ENCODE measurements at places on chromosomes 13 and 19. TPM values are rescaled to one million over a fixed set of nuclear protein-coding genes. Genes with fewer than 3 reads are reported as not detected.
A peak's percentile ranks its signal among the peaks of the same experiment; 100 is the strongest.

- DNase-seq = no peak
Observed at GRCh38 chr19:10742476-10742875, 24.6 kb downstream of the DNM2 start.

GRCh38 chr19:1243768-1244692 is 2.5 kb downstream of the ATP5F1D start:
- peak; percentile 76 for DNase-seq

FUT1 gene
- not detected for total RNA-seq

- no peak for DNase-seq
Observed at GRCh38 chr13:110648848-110649421, 33.6 kb downstream of the NAXD start.

DNA sequence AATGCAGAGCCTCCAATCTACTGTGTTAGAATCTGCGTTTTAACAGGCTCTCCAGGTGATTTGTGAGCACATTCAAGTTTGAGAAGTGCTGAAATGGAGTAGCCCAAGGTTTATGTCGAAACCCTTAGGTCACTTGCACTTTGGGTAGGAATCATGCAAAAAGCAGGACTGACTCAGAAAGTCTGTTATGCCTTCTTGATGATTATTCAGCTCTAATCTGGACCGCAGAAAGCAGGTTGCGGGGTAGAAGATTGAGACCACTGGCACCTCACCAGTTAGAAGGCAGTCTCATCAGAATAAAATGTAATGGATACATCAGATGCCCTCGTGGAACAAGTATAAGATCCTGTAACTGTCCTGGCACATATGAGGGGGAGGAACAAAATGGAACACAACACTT is 326.3 kb downstream of the DCLK1 start:
- DNase-seq = no peak

DNA sequence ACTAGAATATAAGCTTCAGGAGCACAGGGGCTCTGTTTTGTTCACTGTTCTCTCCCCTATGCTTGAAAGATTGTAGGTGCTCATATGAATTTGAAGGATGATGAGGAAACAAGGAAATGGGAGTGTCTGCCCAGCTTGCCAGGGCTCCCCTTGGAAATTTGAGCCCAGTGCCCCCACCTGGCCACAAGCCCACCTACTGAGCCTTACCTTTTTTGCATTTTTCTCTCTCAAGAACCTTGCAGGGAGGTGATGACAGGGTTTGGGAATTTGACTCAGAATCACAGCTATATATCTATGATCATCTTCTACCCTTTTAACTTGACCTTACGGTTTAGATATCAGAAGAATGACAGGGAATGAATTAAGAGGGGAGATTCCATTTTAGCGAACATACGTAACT is 33.8 kb downstream of the SERP2 start:
- no peak for DNase-seq

FAM83E gene
- not detected for total RNA-seq

DNA sequence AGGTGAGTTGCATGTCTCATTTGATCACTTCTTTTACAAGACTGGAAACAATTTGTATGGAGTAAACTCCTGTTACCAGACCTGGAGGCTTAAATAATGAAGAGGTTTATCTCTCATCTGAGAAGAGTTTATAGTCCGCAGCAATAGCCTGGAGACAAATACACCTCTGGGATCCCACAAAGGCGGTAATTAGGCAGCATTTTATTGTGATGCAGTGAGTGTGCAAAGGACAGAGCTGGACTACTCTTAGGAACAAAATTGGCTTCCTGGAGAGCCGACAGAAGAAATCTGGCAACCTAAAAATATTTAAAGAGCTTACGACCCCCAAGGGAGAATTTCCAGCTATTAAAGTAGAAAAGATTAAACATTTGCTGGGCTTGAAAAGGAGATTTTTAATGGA is 11.8 kb upstream of the KATNAL1 start:
- no peak for DNase-seq

Measured in LHCN-M2 (cell line).